Transverse colon (tissue), 4 donors: ENCODE measurements at places on chromosomes 11 and 22.

- peaks cover 26% of the 10 kb centered on the region for H3K4me1 ChIP-seq
- peaks cover 21% of the 10 kb centered on the region for H3K36me3 ChIP-seq
- peak; percentile 34 for DNase-seq
- peak overlapping the region; percentile 67 for H3K27ac ChIP-seq
- no peak overlapping the region for H3K4me3 ChIP-seq
Observed at GRCh38 chr11:116851626-116852025, 14.2 kb upstream of the APOA1 start.

DNA sequence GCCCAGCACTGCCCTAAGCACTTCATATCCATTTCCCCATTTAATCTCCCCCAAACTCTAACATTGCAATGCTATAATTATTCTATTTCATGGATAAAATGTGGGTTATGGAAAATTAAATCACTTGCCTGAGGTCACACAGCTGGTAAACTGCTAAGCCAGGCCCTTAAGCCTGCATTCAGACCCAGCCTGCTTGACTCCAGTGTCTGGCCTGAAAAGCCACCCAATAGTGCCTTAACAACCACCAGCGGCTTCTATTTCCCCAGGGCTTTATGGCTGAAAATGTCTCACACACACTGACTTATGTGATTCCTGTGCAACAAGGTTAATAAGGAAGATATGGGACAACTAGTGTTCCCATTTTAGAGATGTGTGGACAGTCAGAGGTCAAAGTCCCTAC is 178.5 kb upstream of the SNX19 start:
- H3K4me3 ChIP-seq: no peak overlapping the region
- no peak for DNase-seq
- no peaks in the 10 kb centered on the region for H3K4me1 ChIP-seq
- no peak overlapping the region for H3K27ac ChIP-seq

DNA sequence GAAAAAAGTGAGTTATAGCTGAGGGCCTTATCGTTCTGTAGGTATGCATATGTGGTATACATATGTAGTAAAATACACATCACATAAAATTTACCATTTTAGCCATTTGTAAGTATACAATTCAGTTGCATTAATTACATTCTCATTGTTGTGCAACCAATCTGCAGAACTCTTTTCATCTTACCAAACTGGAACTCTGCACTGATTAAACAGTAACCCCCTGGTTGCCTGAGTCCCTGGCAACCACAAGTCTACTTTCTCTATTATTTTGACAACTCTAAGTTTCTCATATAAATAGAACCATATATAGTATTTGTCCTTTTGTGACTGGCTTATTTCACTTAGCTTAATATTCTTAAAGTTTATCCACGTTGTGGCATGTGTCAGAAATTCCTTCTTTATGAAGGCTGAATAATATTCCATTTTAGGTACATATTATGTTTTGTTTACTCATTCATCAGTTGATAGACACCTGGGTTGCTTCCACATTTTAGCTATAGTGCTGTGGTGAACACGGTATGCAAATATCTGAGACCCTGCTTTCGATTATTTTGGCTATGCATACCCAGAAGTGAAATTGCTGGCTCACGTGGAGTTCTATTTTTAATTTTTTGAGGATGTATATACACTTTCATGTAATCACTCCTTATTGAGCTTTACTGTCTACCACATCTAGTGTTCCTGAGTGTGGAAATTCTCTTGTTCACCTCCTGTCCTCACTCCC is 1.6 kb upstream of the DDX10 start:
- no peaks in the 10 kb centered on the region for H3K27me3 ChIP-seq
- no peak overlapping the region for H3K27ac ChIP-seq
- no peak for DNase-seq
- H3K36me3 ChIP-seq: no peaks in the 10 kb centered on the region
- peaks cover 21% of the 10 kb centered on the region for H3K4me1 ChIP-seq

DNA sequence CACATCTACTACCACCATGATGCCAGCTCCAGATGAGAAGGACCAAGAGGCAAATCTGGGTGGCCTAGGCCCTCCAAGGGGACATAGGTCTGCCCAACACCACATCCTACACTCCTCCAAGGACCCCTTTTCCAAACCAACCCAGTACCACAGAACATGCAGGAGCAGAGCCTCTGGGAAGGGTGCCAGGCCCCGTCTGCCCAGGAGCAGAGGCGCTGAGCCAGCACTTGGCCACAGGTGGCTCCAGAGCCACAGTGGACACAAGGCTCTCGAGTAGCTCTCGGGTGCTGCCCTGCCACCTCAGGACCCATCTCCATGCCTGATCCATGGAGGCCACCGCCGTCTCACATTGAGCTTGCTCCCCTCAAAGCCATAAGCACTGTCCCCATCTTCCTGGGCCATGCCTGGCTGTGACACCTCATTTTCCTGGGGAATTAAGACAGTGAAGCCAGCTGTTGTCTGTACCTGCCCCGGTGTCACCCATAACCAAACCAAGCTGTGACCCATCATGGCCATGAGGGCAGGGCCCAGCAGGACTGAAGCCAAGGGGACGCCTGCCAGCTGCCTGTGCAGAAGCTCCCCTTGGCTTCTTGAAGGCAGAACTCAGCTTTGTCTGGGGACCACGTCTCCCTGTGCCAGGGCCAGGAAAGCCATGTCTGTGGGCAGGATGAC is 7.4 kb downstream of the MOB2 start:
- DNase-seq: no peak
- H3K27ac ChIP-seq: peak overlapping the region; percentile 85
- H3K27me3 ChIP-seq: no peaks in the 10 kb centered on the region
- H3K4me3 ChIP-seq: no peak overlapping the region
- H3K4me1 ChIP-seq: peaks cover 37% of the 10 kb centered on the region

DNA sequence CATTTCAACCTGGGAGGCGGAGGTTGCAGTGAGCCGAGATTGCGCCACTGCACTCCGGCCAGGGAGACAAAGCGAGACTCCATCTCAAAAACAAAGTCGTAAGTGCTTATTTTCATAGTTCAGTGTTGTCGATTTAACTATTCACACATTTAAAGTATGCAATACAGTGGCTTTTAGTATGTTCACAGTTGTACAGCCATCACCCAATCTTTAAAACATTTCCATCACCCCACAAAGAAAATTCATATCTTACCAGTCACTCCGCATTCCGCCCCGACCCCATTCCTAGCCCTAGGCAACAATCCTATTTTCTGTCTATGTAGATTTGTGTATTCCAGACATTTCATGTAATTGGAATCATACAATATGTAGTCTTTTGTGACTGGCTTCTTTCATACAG is 11.9 kb downstream of the IPO7 start:
- H3K4me1 ChIP-seq: peaks cover 23% of the 10 kb centered on the region
- no peak for DNase-seq
- H3K27me3 ChIP-seq: no peaks in the 10 kb centered on the region
- no peak overlapping the region for H3K4me3 ChIP-seq
